Esophagus muscularis mucosa (tissue), 4 donors: ENCODE measurements at places on chromosomes 16 and 17. TPM values are rescaled to one million over a fixed set of nuclear protein-coding genes. Genes with fewer than 3 reads are reported as not detected.

The KRT39 gene
- not detected for total RNA-seq

DNA sequence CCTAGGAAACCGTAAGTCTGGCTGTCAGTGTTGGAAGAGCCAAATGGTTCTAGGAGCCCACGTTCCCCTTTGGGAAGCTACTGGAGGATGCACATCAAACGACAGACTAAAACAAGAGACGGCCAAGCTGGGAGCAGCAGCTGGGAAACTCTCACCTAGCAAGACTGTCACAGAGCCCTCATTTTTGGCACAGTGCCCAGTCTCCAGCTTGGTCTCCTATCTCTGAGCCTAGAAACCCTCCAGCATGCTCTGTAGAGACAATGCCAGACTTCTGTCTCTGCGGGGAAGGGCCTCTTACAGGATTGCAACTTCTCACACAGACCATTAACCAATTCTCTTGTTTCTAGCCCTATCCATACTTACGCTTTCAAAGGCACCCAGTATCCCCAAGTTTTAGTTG, 23.5 kb downstream of the GTF3C1 start:
- no peak for DNase-seq

GRCh38 chr16:27781195-27781524, 231.2 kb downstream of the KATNIP start:
- no peak for DNase-seq

DNA sequence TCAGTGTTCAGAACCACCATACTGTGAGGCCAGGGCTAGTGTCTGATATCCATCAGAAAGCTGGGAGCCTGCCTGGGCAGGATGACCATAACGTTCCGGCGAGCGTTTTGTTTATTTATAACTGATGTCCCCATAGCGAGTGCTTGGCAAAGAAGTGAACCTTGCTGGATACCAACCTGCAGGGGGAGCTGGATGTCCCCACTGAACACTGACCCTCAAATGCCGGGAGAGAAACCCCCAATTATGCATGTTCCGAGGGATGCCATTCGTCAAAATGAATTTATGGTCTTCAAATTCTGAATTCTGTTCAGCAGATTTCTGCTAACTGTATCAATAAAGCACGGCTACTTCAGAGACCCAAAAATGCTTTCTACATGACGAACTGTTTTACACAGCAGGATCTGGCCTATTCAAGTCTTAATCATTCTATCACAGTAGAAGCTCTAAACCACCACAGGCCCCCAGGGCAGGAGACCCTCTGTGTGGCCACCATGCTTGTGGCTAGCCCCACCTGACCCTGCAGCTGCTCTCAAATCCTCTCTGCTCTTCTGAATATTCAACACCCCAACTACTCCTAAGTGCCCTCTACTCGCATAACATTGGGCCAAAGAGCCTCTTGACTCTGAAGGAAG, 15.2 kb downstream of the MED24 start:
- peak; percentile 95 for DNase-seq

The KRTAP4-9 gene
- not detected for total RNA-seq

The SPATA33 gene
- 4.7 TPM for total RNA-seq

The ALDH3A1 gene
- total RNA-seq: 0.17 TPM

DNA sequence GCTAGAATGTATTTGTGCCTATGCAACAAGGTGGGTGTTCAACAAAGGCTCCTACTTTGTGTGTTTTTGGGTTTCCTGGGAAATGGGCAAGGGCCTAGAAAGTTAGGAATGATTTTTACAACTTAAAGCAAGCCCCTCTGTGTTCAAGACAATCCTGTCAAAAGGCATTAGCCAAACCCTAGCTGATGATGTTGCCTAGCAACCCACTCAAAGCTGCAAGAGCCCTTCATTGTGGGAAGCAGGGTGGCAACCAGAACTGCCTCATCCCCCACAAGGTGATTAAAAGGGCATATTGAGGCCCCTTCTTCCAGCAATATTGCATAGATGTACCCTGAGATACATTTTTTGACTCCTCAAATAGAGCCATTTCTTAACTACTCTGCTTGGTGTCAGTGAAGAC, 16.0 kb upstream of the RASL10B start:
- no peak for DNase-seq

DNA sequence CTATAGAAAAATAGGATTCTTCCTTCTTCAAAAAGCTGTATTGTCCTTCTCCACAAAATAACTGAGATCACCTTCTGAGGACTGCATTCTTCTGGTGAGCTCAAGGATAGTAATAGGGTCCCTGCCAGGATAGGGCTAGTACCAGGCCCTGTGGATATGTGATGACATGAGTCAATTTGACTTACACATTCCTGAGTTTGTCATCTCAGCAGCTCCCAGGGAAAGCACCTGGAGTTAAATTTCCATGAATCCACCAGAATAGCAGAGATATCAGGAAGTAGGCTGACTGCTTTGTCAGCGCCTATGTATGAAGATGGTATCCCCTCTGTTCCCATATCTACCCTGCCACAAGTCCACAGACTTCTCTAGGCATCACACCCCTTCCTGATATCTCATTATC, 225.8 kb downstream of the PMP22 start:
- no peak for DNase-seq

The SHISA9 gene
- total RNA-seq: 3.6 TPM

DNA sequence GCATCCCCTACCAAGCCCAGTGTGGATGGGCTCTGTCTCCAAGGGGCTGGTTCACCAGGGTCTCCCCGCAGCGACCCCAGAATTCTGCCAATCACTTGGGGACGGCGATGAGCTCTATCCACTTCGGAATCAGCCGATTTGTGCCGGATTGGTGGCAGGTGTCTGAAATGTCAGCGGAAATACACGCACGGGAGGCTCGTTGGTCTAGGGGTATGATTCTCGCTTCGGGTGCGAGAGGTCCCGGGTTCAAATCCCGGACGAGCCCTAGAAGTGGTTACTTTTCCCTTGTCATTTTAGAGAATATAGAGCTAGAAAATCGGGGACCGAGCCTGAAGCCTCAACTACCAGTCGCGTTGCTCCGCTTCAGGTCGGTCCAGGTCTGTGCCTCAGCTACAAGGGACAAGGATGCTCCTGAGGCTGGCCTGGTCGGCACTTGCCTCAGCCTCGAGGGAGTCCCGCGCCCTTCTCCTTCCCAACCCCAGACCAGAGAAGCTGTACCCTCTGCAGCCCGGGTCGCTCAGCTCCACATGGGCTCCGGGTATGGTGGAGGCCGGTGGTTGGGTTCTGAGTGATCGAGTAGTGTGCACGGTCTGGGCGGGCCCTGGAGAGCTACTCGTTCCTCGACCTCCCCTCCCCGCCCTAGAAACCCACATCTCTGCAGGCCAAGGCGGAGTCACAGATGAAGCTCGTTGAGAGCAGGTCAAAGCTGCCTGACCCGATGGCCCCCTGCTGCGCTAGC, 16.0 kb upstream of the OR1F1 start:
- no peak for DNase-seq

DNA sequence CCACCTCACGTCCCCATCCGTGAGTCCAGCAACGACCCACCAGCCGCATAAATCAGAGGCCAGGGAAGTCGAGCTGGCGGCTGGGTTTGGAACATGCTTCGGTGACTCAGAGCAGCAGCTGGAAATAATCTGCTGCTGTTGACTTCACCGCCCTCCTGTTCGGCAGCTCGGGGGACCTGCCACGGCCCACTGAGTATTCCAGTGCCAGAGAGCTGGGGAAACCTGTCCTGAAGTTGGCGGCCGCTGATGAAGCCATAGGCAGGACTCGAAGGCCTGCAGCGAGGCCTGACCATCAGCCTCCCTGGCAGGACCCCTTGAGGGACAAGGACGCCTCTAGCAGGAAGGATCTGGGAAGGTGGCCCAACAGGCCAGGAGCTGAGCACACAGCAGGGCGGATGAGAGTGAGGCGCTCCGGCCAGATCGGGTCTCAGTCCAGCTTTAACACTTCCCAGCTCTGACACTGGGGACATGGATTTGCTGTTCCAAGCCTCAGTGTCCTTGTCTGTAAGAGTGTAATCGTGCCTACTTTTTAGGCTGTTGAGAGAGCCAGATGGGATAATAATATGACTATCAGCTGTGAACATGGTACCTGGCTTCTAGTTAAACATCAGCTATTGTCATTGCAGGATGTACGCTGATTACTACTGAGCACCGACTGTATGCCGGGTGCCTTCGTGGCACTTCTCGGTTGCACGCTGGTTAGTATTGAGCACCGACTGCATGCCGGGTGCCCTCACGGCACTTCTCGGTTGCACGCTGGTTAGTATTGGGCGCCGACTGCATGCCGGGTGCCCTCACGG, 50.4 kb upstream of the CIBAR2 start:
- no peak for DNase-seq

DNA sequence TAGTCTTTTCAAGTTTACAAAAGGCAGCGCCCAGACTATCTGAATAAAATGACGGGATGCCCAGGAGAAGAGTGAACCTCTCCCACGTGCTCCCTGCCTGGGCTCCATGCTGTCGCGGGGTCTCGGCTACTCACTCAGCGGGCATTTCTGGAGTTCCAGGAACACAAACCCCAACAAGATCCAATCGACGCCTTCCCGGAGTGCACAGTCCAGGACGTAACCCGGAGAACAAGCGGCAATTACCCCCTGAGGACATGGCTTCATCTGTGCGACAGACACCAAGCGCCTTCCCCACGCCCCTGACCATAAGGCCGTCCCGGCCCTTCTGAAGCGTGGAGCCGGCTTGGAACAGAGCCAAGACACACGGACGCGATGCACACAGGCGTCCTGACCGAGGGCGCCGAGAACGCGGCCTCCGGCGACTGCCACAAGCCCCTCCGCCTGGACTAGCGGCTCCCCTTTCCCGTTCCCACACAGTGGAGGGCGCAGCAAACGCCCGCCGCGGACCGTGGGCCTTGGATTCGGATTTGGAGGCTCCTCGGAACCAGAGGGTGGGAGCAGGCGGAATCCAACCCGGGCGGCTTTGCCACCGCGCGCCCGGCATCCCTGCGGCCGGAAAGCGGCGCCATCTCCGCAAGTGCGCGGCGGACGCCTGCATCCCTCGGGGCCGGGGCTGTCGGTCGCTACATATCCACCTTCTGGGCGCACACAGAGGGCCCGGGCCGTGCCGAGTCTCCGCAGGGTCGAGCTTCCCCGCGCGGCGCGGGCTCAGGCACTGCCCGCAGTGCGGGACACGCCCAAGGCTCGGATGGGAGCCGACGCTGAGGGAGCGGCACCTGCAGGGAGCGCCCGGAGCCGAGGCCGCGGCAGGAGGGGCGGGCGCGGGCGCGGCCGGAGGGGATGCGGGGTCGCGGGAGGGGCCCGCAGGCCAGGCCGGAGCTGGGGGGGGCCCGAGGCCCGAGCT, 725 bp downstream of the ABCA3 start:
- DNase-seq: no peak

GRCh38 chr17:7046127-7046724, 2.3 kb upstream of the SLC16A11 start:
- no peak for DNase-seq

GRCh38 chr17:77392376-77393273, 251.9 kb downstream of the SEC14L1 start:
- no peak for DNase-seq

The ZFP1 gene
- total RNA-seq: 8.4 TPM

DNA sequence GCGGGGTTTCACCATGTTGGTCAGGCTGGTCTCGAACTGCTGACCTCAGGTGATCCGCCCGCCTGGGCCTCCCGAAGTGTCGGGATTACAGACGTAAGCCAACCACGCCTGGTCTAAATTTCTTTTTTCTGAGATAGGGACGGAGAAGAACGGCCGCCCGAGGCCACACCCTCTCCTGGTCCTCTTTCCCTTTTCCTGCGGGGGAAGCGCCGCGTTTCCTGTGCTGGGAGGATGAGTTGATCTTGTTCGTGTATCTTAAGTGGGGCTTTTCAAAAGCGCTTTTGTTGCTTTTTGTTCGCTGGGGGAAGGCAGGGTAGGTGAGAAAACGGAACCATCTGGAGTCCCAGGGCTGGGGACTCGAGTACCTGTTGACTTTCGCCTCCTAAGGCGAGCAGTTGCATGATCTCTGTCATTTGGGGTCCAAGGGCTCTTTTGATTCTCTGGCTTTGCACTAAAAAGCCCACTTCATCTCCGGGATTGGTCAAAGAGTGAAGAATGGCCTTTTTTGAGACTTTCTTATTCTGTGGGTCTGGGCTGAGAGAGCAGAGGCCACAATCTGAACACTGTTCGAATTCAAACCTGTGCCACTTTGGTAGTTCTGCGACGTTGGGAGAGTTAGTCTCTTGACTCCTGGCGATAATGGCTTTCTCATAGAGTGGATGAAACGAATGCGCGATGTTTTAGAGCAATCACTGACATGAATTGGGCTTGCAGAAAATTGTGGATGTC, 1.3 kb downstream of the FUS start:
- DNase-seq: no peak

The PIRT gene
- 3.5 TPM for total RNA-seq

GRCh38 chr17:14744761-14745473, 444.0 kb downstream of the HS3ST3B1 start:
- no peak for DNase-seq

The KRTAP9-2 gene
- not detected for total RNA-seq

DNA sequence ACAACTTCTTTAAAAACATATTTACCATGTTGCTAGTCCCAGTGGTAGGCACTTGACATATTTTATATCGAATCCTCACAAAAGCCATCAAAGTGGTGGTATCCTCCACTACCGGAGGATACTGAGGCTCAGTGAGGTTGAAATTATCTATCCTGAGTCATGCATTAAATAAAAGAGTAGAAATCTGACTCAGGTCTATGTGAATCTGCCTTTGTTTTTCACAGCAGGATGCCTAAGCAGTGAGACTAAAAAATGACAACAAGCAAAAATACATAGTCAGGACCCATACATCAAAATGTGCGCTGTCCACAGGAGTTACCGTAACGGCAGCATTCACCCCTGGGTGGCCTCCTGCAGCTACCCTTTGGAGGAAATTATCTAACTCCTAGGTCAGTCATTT, 17.7 kb downstream of the BRD7 start:
- no peak for DNase-seq

The MT4 gene
- not detected for total RNA-seq

- DNase-seq: no peak
Measured at GRCh38 chr16:26186091-26186615, 494.4 kb downstream of the HS3ST4 start.

The CWC25 gene
- 16.5 TPM for total RNA-seq

DNA sequence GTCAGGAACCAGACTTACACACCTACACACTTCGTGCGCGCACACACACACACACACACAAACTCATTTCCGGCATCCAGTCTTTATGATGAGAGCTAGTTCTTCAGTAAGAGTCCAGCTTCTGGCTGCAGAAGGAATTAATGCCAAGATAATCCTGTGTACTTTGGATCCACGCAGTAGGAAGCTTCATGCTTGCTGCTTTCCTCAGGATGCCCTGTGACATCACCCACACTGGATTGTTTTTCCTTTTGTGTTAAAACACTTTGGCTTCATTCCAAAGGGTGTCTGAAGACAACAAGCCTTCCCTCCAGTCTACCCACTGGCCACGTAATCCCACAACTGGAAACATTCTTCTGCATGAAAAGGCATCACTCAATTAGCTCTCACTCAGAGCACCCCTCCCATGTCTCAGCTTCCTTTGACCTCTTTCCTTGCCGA, 35.4 kb downstream of the KCNJ16 start:
- no peak for DNase-seq
